H4 (cell line): ENCODE measurements at places on chromosomes 11 and 22.

DNA sequence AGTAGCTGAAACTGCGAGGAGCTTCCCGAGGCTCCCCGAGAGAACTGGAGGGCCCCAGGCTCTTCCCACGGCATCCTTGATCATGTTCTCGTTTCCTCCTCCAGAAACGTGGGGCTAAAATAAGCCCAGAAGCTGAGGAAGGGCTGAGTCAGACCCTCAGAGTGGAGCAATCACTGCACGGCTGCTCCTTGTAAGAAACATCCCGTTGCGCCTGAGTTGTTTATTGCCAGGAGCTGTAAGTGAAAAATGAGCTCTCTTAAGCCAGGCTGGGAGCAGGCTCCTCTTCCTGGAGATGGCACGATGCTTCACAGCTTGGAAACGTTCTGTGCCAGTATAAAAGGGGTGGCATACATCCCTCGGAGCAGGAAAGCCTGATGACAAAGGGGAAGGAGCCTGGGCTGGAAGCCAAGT is 47.3 kb upstream of the SYN3 start:
- peak; percentile 49 for DNase-seq

DNA sequence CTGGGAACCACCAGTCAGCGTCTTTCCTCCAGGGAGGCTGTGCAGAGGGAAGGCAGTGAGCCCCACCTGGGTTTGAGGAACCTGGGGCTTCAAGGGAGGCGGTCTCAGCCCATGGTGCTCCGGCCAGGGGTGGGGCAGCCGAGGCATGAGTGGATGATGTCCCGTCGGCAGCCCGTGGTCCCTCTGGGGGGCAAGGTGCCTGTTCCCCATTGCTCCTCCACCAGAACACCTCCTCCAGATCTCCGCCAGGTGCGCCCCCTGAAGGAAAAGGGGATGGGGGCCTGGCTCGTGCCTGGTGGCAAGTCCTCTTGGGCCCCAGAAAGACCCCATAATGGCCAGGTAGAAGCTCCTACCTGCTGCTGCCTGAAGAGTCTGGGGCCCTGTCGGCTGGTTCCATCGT is 94.1 kb downstream of the KCNQ1 start:
- no peak for DNase-seq

DNA sequence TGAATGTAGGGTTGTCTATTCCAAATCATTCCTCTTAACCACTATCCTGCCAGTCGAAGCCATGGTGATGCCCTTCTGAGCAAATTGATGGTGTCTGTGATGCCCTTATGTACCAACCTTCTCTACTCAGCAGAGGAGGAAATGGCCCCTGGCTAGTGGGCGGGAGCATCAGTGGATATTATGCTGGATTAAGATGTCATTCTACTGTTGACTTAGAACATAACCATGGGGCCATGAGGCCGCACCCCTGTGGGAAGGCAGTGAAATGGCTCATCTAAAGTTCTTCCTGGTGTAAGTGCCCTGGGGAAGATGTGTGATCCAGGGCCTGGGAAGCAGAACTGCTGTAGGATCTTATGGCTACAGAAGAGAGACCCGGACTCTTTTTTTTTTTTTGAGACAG is 20.7 kb upstream of the P2RY2 start:
- no peak for DNase-seq

GRCh38 chr11:27646051-27646818 is 54.0 kb downstream of the BDNF start:
- no peak for DNase-seq

DNA sequence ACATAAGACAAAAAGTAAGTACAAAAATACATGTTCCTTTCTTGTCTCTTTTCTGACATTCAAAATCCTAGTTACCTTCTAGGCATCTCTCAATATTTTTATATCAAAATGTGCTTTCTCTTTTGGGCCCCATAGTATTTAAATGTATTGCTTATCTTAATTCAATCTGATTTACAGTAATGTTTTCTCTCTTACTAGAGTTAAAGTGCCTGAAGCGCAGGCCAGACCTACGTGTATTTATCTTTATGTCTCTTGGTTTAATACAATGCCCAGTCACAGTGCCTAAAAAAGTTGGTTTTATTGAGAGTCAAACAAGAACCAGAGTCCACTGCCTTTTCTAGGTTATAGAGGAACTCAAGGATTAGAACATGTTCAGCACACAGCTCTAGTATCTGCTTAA is 64.3 kb downstream of the FANCF start:
- DNase-seq, result no peak

GRCh38 chr22:33542153-33542552 is 378.1 kb downstream of the LARGE1 start:
- no peak for DNase-seq

- DNase-seq, result no peak
Observed at GRCh38 chr11:127445476-127445875, 444.9 kb upstream of the KIRREL3 start.

- peak; percentile 32 for DNase-seq
Observed at GRCh38 chr11:44939673-44940395, 10.8 kb downstream of the TP53I11 start.
